CD4-positive, CD25-positive, alpha-beta regulatory T cell (primary cell): ENCODE measurements at places on chromosomes 7 and 10. TPM values are rescaled to one million over a fixed set of nuclear protein-coding genes. Genes with fewer than 3 reads are reported as not detected.

GRCh38 chr7:66741710-66742049 lies 1.1 kb downstream of the RABGEF1 start:
- DNase-seq = no peak

DNA sequence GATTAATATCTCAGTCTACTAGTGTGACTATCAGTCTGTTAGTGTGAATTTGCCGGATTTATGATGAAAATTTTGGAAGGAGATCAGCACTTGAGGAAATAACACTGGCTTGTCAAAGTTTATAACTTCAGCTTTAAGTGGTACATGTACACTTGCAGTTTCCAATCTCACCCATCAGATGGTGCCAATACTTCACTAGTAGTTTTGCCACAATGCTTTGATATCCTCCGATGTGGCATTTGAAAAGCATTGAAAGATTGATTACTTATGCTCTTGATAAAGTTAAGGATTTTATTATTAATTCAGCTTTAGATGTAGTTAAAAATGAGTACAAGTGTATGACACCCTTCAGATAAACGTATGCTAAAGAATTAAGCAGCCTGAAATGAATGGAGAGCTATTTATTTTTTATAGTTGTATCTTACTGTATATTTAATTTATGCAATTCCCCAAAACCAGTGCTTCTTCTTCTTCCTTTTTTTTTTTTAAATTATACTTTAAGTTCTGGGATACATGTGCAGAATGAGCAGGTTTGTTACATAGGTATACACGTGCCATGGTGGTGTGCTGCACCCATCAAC lies 98.2 kb downstream of the ANLN start:
- peak; percentile 62 for DNase-seq

Gene SFTPA2
- not detected for total RNA-seq

DNA sequence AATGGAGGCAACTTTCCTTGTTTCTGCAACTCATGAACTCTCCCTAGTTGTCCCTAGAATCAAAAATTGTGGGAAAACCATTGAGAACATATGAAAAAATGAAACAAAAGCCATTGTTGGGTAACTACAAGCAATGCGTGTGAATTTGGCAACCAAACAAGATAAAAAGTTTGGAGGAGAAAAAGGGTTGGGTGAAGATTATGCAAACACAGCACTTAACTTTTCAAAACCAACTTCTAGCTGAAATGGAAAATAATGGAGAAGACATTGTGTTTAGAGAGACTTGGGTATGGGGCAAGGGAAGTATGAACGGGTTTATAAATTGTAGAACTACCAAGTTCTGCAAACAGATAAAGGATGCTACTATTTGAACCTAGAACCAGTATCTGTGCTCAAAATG lies 89.0 kb upstream of the SVIL start:
- DNase-seq = no peak

Gene IQCE
- total RNA-seq = 6.6 TPM
